ENCODE measurements at places on chromosomes 1 and 21. TPM values are rescaled to one million over a fixed set of nuclear protein-coding genes. Genes with fewer than 3 reads are reported as not detected.

The IGSF9 gene
- total RNA-seq: not detected

The RBBP5 gene
- total RNA-seq: 27.5 TPM

DNA sequence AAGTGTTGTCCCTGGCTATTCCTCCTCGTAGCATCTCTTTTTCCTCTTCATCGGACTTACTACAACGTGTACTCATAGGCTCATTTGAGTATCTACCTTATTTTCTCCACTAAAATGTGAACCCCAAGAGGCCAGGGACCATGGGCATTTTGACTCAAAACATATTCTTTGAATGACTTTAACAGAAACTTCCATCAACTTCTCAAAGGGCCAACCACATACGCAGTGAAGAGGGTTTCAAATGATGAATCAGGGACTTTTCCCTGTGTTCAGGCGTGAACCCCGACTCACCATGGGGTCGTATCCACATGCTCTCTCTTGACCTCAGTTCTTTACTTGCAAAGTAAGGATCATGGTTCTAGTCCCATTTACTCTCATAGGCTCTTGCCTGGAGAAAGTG is 20.2 kb upstream of the GPR137B start:
- peaks cover 28% of the 10 kb centered on the region for H3K4me1 ChIP-seq
- H3K27ac ChIP-seq: no peak overlapping the region
- H3K4me3 ChIP-seq: no peak overlapping the region
- H3K27me3 ChIP-seq: no peaks in the 10 kb centered on the region
- DNase-seq: peak; percentile 65

DNA sequence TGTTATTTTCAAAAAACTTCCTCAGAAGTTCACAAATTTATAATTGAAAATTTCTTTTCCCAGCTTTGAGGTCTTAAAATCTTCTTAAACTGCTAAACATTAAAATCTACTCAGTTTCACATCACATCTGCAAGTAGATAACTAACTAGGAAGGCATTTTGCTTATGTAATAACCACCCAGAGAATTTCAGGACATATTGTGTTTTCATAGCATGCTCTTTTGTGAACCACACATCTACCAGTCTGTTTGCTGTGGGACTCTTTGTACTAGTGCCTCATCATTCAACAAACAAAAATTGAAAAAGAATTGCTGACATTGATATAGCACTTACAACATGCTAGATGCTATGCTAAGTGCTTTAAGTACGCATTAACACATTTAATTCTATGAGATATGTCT is 31.6 kb upstream of the C1orf146 start:
- no peak overlapping the region for H3K4me3 ChIP-seq
- no peak overlapping the region for H3K27ac ChIP-seq
- H3K4me1 ChIP-seq: no peaks in the 10 kb centered on the region
- H3K27me3 ChIP-seq: no peaks in the 10 kb centered on the region
